ENCODE measurements at places on chromosomes 12 and 14. TPM values are rescaled to one million over a fixed set of nuclear protein-coding genes. Genes with fewer than 3 reads are reported as not detected.

The P2RX7 gene
- total RNA-seq, result 1.6 TPM

The NRIP2 gene
- 2.3 TPM for total RNA-seq

DNA sequence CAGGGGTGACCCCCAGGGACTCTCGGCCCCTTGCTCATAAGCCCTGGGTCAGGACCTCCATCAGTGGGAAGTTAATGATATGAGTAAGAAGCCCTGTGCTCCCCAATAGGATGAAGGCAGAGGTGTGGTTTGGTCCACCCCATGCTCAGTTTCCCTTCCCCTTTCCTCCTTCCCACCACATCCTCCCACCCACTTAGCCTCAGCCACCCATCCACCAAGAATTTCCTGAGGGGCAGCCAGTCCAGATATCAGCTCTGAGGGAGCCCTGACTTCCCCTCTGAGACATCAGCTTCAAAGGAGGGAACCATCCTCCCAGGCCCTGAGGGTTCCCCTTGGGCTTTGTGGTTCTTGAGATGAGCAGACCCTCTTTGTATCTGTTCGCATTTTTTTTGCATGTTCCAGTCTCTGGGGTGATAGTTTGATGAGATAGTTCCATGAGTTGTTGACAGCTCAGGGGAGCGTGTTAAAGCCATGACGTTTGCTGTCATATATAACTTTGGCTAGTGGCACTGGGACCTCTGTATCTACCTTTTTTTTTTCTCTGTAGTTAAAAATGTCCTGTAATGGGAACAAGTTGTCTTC, 71.2 kb downstream of the LGMN start:
- DNase-seq, result peak; percentile 45

- DNase-seq, result peak; percentile 79
These were observed 1.7 kb downstream of the TNFRSF1A start for GRCh38 chr12:6340032-6340638.

GRCh38 chr12:124323771-124324530, 29.1 kb downstream of the RFLNA start:
- peak; percentile 40 for DNase-seq

DNA sequence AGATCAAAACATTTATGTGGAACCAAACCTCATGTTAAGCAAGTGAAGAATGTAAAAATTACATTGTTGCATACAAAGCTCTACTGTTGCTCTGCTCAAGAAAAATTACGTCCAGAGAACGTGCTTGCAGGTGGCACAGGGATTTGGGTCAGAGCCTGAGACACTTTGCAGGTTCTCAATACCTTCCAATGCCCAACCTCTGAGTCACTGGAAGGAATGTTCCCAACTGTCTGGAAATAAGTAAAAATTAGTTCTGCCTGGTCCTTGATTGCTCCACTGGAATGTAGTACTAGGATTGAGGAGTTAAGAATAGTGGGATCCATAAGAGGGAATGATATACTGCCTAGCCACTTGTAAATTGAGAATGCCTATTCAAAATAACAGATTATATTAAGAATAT, 2.8 kb upstream of the IFNG start:
- no peak for DNase-seq

GRCh38 chr14:22737052-22737451, 29.4 kb upstream of the OXA1L start:
- DNase-seq, result no peak
